ENCODE measurements at places on chromosomes 11 and 22.
A peak's percentile ranks its signal among the peaks of the same experiment; 100 is the strongest.

- DNase-seq = no peak
These were observed 4.5 kb upstream of the PLAAT4 start for GRCh38 chr11:63532117-63532516.

DNA sequence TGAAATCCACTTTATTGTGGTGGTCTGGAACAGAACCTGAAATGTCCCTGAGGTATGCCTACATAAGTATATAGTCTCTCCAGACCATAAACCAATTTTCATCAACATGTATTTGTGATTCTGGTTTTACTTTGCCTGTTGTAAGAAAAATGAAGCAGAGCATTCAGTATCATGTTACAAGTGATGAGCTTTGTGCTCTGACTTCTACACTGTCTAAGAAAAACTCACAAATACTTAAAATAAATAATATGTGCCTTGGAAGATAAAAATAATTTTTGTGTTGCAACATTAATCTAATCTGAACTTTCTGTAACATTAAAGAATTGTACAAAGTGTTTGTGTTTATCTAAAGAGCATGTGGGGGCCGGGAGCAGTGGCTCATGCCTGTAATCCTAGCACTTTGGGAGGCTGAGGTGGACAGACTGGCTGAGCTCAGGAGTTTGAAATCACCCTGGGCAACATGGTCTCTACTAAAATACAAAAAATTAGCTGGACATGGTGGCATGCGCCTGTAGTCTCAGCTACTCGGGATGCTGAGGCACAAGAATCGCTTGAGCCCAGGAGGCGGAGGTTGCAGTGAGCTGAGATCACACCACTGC is 219.5 kb downstream of the SOX6 start:
- DNase-seq = no peak

GRCh38 chr11:61503135-61503770 is 5.3 kb upstream of the LRRC10B start:
- DNase-seq = no peak

GRCh38 chr22:19648419-19648929 is 65.8 kb upstream of the SEPTIN5 start:
- no peak for DNase-seq

DNA sequence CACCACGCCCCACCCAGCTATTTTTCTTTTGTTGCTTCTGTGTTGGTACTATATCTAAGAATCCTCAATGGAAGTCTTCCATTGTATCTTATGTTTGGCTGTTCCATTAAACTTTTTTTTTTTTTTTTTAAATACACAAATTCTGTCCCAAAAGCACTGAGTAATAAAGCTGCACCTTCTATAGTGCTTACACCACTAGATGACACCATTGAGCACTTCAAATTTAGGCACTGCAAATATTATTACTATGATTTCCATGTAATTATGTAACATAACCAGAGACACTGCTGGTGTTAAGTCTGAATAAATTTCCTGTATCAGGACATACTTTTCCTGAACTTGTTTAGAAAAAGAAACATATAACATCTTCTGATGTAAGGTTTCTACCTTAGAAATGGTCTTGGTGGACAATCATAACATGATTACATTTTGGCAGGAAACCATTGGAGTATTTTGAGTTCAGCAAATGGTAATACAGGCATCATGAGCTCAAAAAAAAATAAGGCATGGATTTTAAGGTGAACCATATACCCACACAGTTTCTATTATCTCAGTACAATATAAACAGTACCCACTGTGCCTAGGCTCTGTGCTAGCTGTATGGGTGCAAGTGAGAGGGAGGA is 110.5 kb downstream of the ATG16L2 start:
- DNase-seq = peak; percentile 54

DNA sequence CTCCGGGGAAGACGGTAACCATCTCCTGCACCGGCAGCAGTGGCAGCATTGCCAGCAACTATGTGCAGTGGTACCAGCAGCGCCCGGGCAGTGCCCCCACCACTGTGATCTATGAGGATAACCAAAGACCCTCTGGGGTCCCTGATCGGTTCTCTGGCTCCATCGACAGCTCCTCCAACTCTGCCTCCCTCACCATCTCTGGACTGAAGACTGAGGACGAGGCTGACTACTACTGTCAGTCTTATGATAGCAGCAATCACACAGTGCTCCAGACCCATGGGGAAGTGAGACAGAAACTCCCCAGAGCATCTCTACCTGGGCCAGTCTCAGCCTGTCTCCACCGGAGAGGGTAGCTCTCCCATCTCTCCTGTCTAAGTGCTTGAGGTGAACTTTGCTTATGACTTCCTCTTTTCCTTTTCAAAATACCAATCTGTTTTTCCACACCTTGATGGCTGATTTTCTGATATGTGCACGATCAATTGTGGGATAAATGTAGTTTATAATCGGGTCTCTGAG is 48.5 kb upstream of the VPREB1 start:
- DNase-seq = no peak

DNA sequence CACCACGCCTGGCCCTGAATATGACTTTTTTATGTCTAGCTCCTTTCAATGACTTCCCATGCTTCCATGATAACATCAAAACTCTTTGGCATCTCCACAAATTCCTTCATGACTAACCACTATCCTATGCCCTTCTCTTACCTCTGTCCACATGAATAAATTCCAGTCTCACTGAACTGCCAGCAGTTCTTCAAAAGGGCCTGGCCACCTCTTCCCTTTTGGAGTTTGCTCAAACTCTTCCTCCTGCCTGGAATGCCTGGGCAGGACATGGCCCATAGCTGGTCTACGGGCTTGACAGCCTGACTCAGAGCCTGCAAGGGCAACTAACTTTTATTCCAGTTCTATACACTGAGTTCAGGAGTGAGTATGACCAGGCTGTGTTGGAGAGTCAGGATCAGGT is 41.8 kb upstream of the ZBTB16 start:
- no peak for DNase-seq

- DNase-seq = no peak
These were observed 313.5 kb upstream of the CHORDC1 start for GRCh38 chr11:90536301-90536700.

DNA sequence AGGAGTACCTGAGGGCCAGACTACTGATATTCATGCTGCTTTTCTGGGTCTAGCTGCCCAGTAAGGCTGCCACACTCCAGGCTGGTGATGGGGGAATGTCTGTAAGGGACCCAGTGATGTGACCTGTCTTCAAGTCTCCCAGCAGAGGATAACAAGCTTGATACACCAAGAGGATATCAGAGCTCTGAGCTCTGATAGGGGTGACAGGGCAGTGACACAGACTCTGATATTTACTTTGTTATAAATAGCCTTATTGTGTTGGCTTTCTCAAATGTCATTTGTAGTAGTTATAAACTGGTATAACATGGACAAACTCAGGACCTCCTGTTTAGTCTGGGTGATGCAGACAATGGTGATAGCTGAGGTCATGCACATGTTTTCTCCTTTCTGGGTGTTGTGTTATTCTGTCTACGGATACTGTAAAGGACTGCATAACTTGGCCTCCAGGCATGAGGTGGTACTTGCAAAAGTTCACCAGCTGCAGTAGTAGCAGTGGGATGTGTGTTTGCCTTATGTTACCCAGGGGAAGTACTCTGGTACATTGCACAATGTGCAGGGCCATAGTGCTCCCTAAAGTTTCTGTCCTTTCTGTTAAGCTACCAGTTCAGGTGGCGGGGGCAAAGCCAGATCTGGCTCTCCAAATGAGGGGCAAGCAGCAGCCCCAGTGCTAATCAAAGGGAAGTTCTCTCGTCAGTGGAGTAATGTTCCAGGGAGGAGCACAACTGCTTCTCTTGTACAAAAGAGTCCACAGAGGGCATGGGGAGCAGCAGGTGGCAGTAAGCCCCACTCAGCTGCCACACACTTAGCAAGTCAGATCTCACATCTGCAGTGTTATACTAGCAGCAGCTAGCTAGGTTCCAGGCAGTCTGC is 812.2 kb downstream of the JRKL start:
- DNase-seq = no peak

- peak; percentile 72 for DNase-seq
These were observed 1.9 kb downstream of the GRAMD4 start for GRCh38 chr22:46622081-46622521.

- DNase-seq = no peak
These were observed 74.6 kb downstream of the AASDHPPT start for GRCh38 chr11:106152013-106152412.

GRCh38 chr11:132448334-132448995 is 1078.0 kb downstream of the NTM start:
- no peak for DNase-seq

GRCh38 chr11:134700101-134700640 is 288.1 kb upstream of the B3GAT1 start:
- no peak for DNase-seq

- DNase-seq = no peak
These were observed 144.1 kb downstream of the NOX4 start for GRCh38 chr11:89347071-89347470.

- DNase-seq = no peak
These were observed 14.5 kb downstream of the ARVCF start for GRCh38 chr22:20002128-20002527.

DNA sequence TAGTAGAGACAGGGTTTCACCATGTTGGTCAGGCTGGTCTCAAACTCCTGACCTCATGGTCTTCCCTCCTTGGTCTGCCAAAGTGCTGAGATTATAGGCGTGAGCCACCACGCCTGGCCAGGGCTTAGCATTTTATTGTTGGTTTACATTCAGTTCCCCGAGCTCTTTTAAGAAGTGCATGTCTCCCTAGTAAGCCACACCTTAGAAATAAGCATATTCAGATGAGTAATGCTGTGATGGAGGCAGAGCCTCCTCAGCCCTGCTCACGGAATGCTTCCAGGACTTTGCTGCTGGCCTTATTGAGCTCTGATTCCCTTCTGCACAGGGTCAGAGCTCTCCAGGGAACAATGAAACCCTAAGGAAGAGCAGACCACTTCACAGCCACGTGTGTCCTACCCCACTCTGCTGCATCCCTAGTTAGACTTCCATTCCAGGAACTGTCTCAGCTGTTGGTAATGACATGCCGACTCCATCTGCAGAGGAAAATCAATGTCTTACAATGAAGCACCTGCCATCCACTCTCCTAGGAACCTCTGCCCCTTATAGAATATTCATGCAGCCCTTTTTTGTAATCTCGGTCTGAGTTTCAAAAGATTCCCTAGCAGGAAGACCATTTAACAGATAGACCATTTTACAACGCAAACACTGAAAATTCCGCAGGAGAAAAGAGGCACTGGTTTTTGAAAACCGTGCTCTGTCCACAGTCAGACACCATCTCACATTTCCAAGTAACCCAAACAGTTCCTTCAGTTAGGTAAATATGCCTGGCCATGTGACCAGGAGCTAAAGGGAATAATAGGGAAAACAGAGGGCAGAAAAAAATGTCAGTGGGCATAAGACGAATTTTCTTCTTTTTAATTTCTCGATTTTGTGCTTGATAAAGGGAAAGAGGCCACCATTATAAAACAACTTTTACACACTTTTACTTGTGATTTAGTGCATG is 1.7 kb upstream of the JAM3 start:
- no peak for DNase-seq

- no peak for DNase-seq
These were observed 29.5 kb upstream of the FZD4 start for GRCh38 chr11:86984701-86985100.

DNA sequence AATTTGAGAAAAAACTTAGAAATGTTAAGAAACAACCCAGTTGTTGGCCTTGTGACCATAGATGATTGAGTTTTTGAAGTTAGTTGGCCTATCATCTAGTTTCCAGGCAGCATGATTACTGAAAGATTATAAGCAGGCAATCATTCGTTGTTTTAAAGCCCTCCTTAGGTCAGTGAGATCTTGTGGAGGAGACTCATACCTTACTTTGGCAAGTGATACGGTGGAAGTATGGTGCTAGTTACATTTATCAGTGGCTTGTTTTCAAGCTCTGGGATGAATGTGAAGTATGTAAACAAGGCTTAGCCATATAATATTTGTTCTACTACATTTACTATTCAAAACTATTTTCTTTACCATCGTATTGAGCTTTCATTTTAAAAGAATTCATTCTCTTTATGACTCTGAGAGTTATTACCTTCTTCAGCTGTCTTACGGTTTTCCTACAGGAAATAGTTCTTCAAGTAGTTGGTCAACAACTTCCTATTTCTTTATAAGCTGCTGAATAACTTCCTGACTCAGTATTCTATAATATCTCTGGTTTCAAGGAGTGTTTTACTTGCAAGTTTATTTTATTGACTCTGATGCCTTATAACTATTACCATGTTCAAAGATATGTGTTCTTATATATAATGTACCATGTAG is 7.3 kb downstream of the YAP1 start:
- no peak for DNase-seq

GRCh38 chr11:61742391-61742790 is 10.0 kb upstream of the MYRF start:
- peak; percentile 63 for DNase-seq

GRCh38 chr22:32969502-32969901 is 88.7 kb downstream of the SYN3 start:
- no peak for DNase-seq

GRCh38 chr11:74506823-74507222 is 13.3 kb upstream of the LIPT2 start:
- DNase-seq = no peak

DNA sequence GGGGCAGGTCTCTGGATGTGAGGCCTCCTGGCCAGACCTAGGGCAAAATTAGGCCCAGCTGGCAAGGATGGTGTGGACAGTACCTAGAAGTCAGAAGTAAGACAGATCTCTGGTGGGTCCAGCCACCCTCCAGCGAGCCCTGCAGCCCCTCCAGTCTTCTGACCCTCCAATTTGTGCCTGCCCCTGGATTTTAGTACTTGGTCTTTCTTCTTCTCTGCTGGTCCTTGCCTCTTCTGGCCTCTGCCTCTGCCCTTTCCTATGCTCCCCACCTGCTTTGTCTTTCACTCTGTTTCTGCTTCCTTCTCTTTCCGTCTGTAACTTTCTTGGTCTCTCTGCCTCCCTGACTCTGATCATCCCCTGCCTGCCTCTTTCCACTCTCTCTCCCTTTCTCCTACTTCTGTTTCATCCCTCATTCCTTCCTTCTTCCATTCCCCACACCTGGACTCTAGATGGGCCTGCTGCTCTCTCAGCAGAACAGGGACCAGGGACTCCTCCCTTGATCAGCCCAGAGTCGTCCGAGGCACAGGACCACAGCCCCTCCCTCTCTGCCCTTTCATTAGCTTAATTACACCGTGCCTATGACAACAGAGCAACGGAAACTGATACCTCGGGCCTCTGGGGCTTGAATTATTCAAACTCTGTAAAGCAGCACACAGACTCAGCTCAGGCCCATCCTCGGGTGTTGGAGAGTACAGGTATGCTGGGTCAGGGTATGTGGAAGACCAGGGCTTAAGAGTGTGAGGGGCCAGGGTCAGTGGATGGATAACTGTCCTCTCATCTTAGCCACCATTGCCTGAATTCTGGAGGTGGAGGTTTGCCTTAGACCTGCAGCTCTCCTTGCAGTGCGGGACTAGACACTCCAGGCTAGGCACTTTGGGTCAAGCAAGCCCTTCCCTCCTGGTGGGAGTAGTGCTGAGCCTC is at the start of gene CHRNA10:
Gene CHRNA10, minus strand, starts transcription at position 51 of the 921 bp plus-strand sequence. CDS start 72 bp downstream, outside the sequence.
- no peak for DNase-seq

DNA sequence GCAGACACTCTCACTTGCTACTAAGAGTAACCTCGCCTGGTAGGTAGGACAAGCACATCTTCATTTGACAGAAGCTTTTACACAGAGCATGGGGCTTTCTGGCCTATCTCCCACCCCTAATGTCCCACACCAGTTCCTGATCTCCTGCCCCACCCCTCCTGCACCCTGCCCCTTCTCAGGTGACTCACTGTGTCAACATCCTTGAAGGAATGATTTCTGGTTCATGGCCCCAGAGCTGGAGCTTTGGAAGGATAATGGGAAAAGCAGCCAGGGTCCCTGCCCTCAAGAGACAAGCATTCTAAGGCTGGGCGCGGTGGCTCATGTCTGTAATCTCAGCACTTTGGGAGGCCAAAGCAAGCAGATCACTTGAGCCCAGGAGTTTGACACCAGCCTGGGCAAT is 47.2 kb downstream of the LRFN4 start:
- no peak for DNase-seq

- peak; percentile 21 for DNase-seq
These were observed 90.4 kb downstream of the ABTB2 start for GRCh38 chr11:34267417-34267816.

Data from CD14-positive monocyte (primary cell).